ENCODE measurements at places on chromosomes 2 and 18.

DNA sequence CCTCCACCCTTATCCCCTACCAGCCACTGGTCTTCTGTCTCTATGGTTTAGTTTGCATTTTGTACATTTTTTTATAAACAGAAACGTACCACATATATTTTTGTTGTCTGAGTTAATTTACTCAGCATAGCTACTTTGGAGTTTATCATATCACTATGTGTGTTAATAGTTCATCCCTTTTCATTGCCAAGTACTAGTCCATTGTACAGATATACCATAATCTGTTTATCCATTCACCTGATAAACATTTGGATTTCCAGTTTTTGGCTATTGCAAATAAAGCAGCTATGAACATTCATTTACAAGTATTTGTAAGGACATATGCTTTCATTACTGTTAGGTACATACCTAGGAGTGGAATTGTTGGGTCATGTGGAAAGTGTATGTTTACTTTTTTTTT, 123.6 kb downstream of the RHBDD1 start:
- no peaks in the 10 kb centered on the region for H3K27me3 ChIP-seq
- no peak overlapping the region for H3K27ac ChIP-seq
- H3K4me1 ChIP-seq = no peaks in the 10 kb centered on the region
- no peak overlapping the region for H3K4me3 ChIP-seq
- no peaks in the 10 kb centered on the region for H3K36me3 ChIP-seq
- no peak for DNase-seq

DNA sequence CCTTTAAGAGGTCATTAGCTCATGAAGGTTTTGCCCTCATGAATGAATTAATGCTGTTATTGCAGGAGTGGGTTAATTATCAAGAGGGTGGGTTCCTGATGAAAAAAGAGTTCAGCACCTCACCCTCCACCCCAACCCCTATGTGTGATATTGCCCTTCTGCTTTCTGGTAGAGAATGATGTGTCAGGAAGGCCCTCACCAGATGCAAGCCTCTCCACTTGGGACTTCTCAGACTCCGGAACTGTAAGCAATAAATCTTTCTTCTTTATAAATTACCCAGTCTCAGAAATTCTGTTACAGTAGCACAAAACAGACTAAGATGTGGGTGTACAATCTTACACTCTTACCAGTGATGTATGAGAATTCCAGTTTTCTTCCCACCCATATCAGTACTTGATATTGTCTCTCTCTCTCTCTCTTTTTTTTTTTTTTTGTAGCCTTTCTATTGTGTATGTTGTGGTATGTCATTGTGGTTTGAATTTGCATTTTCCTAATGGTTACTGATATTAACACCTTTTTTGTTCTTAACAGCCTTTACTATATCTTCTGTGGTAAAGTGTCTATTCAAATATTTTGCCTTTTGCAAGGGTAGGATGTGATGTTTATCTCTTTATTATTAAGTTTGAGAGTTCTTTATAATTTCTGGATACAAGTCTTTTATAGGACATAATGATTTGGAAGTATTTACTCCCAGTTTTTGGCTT, 10.4 kb upstream of the MAP2 start:
- H3K27me3 ChIP-seq = no peaks in the 10 kb centered on the region
- no peak for DNase-seq
- no peak overlapping the region for H3K27ac ChIP-seq
- no peaks in the 10 kb centered on the region for H3K4me1 ChIP-seq
- H3K4me3 ChIP-seq = no peak overlapping the region

DNA sequence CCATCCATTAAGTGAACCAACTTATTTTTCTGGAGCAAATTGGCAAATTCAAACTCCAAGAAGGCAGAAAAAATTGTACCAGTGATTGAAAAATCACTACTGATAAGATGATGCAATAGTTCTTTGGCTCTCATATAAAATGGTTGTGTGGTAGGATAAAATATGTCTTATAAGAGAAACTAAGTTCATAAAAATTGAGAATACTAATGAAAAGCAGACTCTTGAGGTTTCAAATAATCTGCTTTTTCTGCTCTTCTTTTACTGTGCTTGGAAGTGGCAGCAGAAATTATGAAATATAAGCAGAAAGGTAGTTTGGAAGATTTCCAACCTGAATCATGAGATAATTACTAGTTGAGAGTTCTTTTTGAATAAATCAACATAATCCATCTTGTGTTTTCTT, 61.9 kb downstream of the PPP1R1C start:
- H3K27ac ChIP-seq = no peak overlapping the region
- H3K4me3 ChIP-seq = no peak overlapping the region
- no peaks in the 10 kb centered on the region for H3K4me1 ChIP-seq
- H3K27me3 ChIP-seq = no peaks in the 10 kb centered on the region

DNA sequence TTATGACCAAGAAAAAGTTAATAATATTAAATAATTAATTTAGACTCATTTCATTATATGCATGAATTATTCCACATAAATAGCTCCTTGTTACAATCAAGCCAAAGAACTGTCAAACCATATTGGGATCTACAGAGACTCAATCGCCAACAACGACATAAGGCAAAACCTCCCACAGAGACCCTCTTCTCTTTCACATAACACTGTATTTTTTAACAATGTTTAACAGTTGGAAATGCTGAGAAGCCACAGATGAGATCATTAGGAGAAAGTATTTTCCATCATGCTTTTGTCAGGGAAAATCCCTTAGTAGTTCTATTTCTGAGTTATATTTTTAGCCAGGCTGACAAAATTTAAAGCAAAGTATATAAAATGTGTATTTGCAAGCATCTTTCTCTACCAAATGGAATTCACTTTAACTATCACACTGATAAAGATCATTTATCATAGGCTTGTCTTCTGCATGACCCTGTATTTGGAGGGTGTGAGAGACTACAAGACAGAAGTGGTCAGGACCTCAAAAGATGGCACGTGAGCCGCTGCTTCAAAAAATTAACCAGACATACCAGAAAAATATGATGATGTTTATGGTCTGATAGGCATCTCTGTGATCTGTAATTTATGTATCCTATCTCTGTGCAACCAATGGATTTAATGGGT, 383.8 kb downstream of the NRXN1 start:
- no peak for DNase-seq
- no peaks in the 10 kb centered on the region for H3K27me3 ChIP-seq
- H3K36me3 ChIP-seq = no peaks in the 10 kb centered on the region
- no peak overlapping the region for H3K27ac ChIP-seq
- H3K4me3 ChIP-seq = no peak overlapping the region

GRCh38 chr2:65263262-65263661, 35.6 kb downstream of the ACTR2 start:
- peaks cover 82% of the 10 kb centered on the region for H3K36me3 ChIP-seq
- DNase-seq = no peak
- no peaks in the 10 kb centered on the region for H3K27me3 ChIP-seq
- H3K4me3 ChIP-seq = no peak overlapping the region

DNA sequence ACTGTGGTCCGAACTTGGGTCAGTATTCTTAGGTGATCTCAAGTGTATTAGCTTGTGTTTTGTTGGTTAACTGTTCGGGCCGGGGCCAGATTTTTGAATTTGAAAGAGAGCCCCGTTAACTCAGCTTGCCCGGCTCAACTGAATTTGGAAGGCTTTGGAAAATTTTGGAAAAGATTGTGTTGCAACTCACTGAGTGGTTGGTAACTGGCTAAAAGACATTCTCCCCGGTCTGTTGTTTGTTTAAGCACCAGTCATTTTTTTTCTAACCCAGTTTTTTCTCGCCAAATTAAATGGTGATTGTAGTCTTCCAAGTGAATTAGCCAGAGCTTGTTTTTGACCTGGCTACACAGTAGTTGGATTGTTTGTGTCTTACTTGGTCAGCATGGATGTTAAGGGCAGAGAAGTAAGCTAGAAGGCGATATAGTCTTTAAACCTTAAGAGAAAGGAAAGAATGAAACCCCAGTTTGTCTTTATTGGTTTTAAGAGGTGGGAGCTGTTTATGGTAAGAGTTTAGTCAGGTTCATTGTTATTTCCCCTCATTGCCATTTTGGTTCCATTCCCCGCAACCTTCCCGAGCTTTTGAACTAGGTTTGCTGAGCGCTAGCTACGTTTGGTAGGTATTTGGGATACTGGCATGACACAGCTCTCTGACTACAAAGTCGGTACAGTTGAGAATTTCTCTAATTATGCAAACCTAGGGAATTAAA, 2.4 kb downstream of the MAP4K4 start:
- H3K4me1 ChIP-seq = peaks cover 51% of the 10 kb centered on the region
- no peaks in the 10 kb centered on the region for H3K36me3 ChIP-seq
- no peaks in the 10 kb centered on the region for H3K27me3 ChIP-seq

- no peak for DNase-seq
- H3K4me3 ChIP-seq = no peak overlapping the region
- H3K27me3 ChIP-seq = no peaks in the 10 kb centered on the region
- H3K4me1 ChIP-seq = no peaks in the 10 kb centered on the region
- H3K27ac ChIP-seq = no peak overlapping the region
These were observed 64.6 kb upstream of the TFPI start for GRCh38 chr2:187618813-187619212.

GRCh38 chr2:192969055-192969454, 774.3 kb upstream of the TMEFF2 start:
- no peaks in the 10 kb centered on the region for H3K36me3 ChIP-seq
- H3K27me3 ChIP-seq = no peaks in the 10 kb centered on the region
- H3K27ac ChIP-seq = no peak overlapping the region
- DNase-seq = no peak
- no peak overlapping the region for H3K4me3 ChIP-seq
- H3K4me1 ChIP-seq = no peaks in the 10 kb centered on the region

DNA sequence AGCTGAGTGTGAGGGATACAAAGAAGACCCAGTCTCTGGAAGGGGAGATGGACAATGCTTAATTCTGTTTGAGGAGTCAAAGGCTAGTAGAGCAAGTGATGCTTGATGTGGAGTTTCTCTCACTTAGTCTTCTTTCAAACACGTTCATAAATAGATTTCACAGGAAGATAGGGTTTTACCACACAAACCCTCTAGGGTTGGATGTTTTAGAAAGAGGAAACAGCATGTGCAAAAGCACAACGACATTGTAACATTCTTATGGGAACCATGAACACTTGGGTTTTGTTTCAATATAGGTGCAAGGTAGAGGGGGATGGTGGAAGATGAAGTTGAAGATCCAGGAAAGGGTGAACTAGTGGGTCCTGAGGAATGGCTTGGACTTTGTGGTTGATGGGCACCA, 10.8 kb upstream of the EFEMP1 start:
- no peak for DNase-seq
- H3K27ac ChIP-seq = no peak overlapping the region
- H3K36me3 ChIP-seq = no peaks in the 10 kb centered on the region
- H3K4me3 ChIP-seq = no peak overlapping the region
- H3K4me1 ChIP-seq = no peaks in the 10 kb centered on the region

DNA sequence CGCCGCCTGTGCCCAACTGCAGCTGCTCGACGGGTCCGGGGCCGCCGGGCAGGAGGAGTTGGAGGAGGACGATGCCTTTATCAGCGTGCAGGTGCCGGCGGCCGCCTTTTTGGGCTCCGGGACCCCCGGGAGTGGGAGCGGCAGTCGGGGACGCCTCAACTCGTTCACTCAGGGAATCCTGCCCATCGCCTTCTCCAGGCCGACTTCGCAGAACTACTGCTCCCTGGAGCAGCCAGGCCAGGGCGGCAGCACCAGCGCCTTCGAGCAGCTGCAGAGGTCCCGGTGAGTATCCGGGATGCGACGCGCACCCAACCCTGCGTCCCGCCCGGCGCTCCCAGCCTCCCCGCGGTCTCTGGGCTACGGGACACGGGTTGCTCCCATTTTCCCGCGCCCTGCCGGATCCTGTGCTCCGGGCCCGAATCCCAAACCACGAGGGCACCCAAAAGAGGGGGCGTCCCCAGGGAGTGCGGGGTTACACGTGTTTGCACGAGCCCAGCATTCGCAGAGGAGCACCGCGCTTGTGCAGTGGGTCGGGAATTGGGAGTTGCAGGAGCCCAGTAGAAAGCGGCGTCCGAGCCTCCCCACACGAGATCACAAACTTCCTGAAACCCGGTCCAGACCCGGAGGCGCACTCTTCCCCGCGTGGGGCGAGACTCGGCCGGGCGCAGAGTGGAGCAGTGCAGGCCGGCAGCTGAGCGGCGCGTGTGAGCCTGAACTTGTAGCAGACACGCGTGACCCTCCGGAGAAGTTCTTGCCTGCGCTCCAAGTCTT, 1.2 kb downstream of the CABLES1 start:
- H3K4me3 ChIP-seq = peak overlapping the region; percentile 19
- peaks cover 35% of the 10 kb centered on the region for H3K27me3 ChIP-seq
- no peaks in the 10 kb centered on the region for H3K36me3 ChIP-seq
- peaks cover 19% of the 10 kb centered on the region for H3K4me1 ChIP-seq

DNA sequence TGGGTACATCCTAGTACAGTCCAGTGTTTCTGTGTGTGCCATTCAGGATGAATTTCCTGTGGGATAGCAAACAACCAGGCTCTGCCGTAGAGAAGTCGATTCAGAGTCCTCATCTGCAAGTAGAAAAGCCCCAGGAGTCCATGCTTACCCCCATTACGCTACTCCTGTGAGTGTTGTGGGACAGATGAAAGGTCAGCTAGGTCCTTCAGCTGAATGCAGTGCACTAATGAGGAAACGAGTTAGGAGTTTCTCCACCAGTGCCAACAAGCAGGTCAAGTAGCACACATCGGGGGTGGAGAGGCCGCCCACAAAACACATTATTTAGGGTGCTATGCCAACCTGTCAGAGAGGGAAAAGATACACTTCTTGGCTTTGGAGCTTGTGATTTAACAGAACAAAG, 2.5 kb upstream of the GPR39 start:
- peaks cover 16% of the 10 kb centered on the region for H3K27me3 ChIP-seq
- H3K4me1 ChIP-seq = no peaks in the 10 kb centered on the region
- no peaks in the 10 kb centered on the region for H3K36me3 ChIP-seq
- no peak overlapping the region for H3K4me3 ChIP-seq
- no peak overlapping the region for H3K27ac ChIP-seq
- DNase-seq = no peak

- peaks cover 56% of the 10 kb centered on the region for H3K27me3 ChIP-seq
- no peaks in the 10 kb centered on the region for H3K36me3 ChIP-seq
- peak overlapping the region; percentile 71 for H3K4me3 ChIP-seq
These were observed 2.5 kb upstream of the OSR1 start for GRCh38 chr2:19360966-19361321.

GRCh38 chr18:50579061-50579774, 19.3 kb downstream of the MAPK4 start:
- H3K4me3 ChIP-seq = no peak overlapping the region
- H3K27ac ChIP-seq = no peak overlapping the region
- H3K4me1 ChIP-seq = no peaks in the 10 kb centered on the region
- no peaks in the 10 kb centered on the region for H3K36me3 ChIP-seq
- no peaks in the 10 kb centered on the region for H3K27me3 ChIP-seq

DNA sequence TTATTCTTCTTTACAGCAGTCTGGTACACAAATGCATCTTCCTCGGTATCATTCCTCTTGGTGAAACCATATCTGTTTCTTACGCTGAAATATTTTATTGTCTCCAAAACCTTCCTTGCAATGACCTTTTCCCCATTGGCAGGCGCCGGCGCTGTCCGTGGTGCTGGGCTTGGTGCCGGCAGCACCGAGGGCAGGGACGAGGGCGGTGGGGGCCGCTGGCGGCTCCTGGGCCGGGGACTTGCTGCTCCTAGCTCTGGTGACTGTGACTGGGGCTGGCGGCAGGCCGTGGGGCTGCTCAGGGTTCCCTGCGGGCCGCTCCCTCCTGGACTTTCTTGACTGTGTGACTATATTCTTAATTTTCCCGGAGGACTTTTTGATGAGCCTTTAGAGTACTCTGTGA, 72.5 kb downstream of the GPR39 start:
- H3K4me1 ChIP-seq = no peaks in the 10 kb centered on the region
- H3K27ac ChIP-seq = no peak overlapping the region
- H3K4me3 ChIP-seq = no peak overlapping the region
- no peaks in the 10 kb centered on the region for H3K27me3 ChIP-seq

GRCh38 chr2:232511336-232511890, 8.8 kb upstream of the PRSS56 start:
- no peaks in the 10 kb centered on the region for H3K36me3 ChIP-seq
- H3K4me1 ChIP-seq = no peaks in the 10 kb centered on the region
- H3K27me3 ChIP-seq = no peaks in the 10 kb centered on the region
- no peak for DNase-seq
